Epithelial cell of prostate (primary cell): ENCODE measurements at places on chromosomes 3 and 15.

GRCh38 chr15:71050461-71050860 is 64.8 kb upstream of the THSD4 start:
- DNase-seq = peak; percentile 76

DNA sequence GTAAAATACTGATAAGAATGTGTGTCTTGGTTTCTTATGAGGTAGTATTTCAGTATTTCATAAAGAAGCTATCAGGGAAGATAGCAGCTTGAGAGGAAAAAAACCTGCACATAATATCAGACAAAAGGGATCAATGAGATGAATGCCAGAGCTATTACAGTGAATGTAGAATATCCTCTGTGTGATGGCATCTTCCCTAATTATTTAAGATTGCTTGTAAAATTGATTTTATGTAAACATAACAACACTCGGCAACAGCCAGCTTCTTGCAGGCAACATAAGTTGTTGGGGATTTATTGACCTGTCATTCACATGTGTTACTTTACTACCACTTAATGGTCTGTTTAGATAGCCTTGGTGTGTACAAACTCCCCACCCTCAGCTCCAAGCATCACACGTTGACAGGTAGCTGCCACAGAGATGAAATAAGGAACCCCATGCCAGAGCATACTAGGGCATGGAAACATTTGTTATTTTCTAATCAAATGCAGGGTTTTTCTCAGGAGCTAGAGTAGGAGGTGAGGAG is 49.2 kb upstream of the RARB start:
- DNase-seq = no peak

- DNase-seq = no peak
These were observed 90.4 kb downstream of the FOXP1 start for GRCh38 chr3:71492974-71493771.

- no peak for DNase-seq
These were observed 52.0 kb upstream of the LRIG1 start for GRCh38 chr3:66552846-66553245.

- no peak for DNase-seq
These were observed 33.6 kb downstream of the MORF4L1 start for GRCh38 chr15:78906316-78906620.

GRCh38 chr3:182704926-182705325 is 88.4 kb upstream of the ATP11B start:
- DNase-seq = no peak

DNA sequence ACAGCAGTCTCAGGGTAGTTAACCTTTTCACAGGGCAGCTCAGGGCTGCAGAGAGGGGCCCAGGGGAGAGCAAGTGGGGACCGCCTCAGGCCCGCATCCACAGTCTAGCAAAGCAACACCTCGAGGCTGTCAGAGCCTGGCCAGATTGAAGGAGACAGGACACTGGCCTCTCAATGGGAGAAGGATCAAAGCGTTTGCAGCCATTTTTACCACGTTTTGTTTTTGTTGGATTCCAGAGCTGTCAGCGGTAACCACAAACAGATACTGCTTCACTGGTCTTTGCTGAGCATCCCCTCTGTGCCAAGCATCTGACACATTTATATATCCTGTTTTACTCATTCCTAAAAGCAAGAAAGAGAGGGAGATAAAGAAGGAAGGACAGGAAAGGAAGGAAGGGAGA is 153.8 kb downstream of the SHQ1 start:
- DNase-seq = no peak

DNA sequence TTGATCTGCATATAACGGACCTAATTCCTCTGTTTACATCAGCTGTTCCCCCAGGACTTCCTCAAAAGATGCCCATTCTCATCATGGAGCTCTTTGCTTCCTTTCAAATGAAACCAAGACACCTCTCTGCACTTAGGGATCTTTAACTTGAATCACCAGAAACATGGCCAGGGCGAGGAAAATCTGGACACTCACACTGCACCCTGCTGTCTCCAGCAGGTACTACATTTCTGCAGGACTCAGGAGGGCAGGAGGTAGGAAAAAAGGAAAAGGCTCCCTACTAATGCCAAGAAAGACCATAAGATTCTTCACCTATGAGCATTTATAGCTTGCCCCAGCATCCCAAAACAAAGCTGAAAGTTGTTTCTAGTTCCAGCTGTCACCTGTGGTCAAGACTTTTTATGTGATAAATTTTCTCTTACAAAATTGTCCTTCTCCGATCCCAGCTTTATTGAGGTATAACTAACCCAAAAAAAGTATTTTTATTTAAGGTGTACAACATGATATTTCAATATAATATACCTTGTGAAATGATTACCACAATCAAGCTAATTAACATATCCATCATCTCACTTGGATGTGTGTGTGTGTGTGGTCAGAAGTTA is 87.3 kb upstream of the C15orf61 start:
- no peak for DNase-seq

DNA sequence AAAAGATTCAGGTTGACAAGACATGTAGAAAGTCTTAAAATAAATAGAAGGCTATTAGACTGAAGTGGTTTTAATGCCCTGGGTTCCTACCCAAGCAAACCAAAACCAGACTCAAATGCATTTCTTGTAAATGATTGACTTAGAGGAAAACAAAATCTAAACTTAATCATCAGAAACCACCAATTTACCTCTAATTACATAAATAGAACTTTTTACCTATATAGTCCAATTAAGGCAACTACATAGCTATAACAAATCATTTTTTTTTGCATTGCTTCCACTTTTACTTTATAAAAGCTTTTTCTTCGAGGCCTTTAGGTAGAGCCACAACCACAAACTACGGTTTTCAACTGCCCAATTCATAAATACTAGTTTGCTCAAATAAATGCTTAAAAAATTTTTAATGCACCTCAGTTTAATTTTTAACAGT is 231.3 kb upstream of the ARHGEF26 start:
- DNase-seq = no peak

GRCh38 chr3:9875448-9875847 is 4.6 kb downstream of the CIDEC start:
- DNase-seq = no peak

DNA sequence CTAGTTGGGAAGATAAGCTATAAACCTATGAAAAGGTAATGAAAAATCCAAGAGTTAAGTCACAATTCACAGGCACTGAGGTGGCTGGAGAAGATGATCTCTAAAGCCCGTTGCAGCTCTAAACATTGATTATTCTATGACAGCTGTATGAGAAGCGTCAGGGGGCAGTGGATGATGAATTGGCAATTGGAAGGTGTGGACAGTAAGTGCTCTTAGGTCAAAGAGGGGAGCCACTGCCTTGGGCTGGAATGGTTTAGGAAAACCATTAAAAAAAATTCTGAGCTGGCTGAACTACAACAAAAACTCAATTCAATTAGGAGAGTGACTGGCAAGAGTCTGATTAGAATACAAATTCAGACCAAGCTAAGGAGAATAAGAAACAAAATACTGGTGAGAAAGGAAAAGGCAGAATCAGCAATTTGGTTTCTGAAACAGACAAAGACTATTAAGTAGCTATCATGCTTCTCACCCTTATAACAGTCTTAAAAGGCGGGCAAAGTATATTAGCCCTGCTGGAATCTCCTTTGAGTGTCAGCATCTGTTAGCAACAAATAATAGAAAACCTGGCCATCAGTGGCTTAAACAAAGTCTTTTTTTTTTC is 8.8 kb upstream of the NMD3 start:
- DNase-seq = no peak

DNA sequence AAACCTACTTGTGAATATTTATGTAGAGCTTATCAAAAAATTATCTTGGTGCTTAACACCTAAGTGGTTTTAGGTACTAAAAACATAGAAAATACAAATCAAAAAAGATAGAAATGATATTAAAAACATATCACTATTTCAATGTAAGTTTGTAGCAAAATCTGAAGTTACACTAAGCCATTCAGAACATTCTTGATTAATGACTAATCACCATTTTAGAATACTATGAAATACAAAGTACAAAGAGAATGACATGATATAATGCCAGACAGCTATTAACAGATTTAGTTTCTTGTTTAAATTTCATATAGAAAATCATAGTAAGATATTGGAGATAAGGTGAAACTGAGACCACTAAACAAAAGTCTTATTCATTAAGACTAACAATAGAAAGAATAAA is 169.7 kb upstream of the AGTR1 start:
- no peak for DNase-seq

GRCh38 chr3:12758025-12758781 is 856 bp downstream of the TMEM40 start:
- no peak for DNase-seq
